ENCODE measurements at places on chromosomes 13 and 19.

DNA sequence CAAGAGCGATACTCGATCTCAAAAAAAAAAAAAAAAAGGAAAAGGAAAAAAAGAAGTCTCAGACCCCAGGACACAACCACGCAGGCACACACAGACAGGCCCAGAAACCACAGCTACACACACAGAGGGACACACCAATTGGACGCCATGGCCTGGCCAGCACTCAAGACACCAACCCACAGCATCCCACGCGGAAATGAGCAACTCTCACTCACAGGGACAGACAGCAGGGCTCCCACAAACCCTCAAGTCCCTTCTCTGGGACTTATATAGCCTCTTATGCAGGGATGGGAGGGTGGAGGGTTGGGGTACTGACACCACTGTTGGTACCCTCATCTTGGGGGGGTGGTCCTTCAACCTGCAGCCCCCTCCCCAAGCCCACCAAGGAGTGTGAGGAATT, 5.9 kb downstream of the NOTCH3 start:
- DNase-seq: no peak

GRCh38 chr13:34623331-34623730, 318.7 kb upstream of the NBEA start:
- no peak for DNase-seq

GRCh38 chr19:35669974-35670373, 3.7 kb downstream of the UPK1A start:
- DNase-seq: no peak

GRCh38 chr19:56097306-56097705, 23.8 kb downstream of the ZNF787 start:
- no peak for DNase-seq

DNA sequence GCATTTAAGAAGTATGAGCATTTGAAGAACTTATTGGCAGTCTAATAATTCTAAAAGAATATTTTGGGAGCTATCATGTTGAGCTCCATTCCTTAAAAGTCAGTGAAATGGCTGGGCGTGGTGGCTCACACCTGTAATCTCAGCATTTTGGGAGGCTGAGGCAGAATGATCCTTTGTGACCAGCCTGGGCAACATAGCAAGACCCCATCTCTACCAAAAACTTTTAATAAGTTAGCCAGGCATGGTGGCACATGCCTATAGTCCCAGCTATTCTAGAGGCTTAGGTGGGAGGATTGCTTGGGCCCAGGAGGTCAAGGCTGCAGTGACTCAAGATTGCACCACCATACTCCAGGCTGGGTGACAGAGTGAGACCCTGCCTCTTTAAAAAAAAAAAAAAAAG, 8.0 kb downstream of the COG6 start:
- DNase-seq: no peak

DNA sequence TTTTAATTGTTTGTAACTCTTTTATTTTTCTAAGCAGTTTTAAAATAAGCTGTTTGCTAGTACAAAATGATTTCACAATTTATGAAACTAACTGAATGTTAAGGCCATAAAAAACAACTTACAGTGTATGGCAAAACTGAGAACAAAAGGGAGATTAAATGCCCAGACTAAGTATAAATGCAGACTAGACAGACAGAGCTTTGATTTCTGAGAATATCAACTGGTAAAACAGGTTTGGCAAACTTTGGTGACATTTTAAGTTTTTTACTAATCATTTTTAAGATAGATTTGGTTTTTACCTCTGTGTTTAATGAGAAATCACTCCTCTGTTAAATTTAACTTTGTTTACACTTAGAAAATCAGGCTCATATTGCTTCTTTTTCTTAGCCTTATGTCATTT, 127.5 kb upstream of the KLF5 start:
- DNase-seq: no peak

DNA sequence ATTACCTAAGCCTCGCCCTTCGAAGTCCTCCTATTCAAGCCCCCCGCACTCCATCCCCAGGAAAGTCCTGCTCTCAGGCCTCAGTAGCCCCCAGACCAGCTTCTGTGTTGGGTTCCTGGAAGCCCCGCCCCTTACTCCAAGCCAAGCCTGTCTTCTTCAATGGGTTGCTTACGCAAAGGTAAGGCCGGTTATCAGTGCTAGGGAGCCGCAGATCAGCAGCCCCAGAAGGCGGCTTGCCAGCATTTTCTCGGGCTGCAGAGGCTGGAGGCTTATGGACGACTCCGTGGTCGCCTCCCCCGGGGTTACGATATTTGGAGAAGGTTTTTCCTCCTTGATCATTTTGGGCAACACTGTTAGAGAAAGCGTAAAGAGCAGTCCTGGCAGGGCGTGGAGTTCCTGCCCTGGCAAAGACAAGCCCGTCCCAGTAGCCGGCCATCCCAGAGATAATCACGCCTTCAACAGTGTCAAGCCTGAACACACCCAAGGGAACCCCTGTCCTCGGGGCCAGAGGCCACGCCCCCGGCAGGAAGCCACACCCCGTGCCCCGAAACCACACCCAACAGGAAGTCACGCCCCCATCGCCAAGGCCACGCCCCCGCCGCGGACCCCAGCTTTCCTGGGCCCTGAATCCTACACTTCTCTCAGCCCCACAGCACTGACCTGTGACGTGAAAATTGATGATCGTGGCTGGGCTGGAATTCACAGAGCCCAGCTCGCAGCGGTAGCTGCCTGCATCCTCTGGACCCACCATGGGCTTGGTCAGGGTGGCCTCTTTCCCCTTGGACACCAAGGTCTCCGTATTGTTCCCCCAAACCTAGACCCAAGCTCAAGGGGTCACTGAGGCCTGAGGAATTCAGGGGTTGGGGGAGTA, 954 bp upstream of the RASIP1 start:
- peak; percentile 58 for DNase-seq

DNA sequence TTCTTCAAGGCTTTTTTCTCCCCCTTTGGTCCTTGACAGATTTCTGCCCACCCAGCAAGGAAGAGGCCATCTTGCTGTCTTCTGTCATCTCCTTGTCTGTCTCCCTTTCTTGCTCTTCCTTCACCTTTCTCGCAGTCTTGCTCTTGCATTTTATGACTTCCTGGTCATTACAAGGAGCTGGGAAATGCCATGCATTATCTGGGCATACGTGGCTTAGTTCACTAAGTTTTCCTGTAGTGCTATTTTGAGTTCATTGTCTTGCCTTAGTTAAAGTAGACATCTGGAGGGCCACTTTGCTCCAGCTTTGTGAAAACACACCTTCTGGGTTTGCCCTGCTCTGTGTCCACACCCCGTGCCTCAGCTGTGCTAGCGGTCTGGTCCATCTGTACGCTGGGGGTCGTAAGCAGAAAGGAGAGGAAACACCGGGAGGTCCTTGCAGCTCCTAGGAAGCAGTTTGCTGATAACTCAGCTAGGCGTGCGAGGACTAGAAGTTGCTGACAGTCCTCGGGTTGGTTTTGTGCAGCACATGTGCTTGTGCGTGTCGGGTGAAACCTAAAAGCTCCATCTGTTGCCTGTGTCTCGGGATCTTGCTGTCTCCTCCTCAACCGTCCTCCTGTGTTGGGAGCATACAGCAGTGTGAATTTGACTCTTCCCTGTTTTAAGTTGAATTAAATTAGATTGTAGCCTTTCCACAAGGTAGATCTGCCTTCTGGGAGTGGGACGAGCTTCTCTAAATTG, 59.4 kb downstream of the ARHGEF7 start:
- DNase-seq: no peak

DNA sequence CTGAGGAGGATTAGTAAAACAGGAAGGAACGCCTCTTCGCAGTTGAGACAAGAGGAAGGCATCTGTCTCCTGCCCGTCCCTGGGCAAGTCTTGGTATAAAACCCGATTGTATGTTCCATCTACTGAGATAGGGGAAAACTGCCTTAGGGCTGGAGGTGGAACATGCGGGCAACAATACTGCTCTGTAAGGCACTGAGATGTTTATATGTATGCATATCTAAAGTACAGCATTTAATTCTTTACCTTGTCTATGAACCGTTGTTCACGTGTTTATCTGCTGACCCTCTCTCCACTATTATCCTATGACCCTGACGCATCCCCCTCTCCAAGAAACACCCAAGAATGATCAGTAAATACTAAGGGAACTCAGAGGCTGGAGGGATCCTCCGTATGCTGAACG, 722 bp upstream of the TIMM50 start:
- DNase-seq: no peak

DNA sequence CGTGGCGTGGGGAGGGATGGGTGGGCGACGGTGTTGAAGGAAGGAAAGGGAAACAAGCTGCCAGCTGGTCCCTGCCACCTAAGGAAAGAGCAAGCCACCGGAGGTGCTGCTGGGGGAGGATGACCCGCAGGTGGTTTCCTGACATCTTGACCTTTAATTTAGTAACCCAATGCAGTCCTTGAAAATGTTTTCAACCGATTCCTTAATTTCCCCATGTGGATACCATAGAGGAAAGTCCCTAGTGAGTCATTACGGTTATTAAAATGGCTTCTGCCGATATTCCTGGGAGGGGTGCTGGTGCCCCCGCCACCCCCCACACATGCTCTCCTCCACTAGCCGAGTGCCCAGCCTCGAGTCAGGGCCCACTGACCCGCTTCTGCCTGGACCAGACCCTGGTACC, 6.3 kb upstream of the ANKRD10 start:
- no peak for DNase-seq

GRCh38 chr19:51009061-51009891, 7.9 kb upstream of the KLK8 start:
- peak; percentile 16 for DNase-seq

- DNase-seq: no peak
Measured at GRCh38 chr13:73367886-73368285, 309.1 kb downstream of the KLF5 start.

GRCh38 chr19:35011091-35011689, 11.1 kb downstream of the GRAMD1A start:
- DNase-seq: no peak

DNA sequence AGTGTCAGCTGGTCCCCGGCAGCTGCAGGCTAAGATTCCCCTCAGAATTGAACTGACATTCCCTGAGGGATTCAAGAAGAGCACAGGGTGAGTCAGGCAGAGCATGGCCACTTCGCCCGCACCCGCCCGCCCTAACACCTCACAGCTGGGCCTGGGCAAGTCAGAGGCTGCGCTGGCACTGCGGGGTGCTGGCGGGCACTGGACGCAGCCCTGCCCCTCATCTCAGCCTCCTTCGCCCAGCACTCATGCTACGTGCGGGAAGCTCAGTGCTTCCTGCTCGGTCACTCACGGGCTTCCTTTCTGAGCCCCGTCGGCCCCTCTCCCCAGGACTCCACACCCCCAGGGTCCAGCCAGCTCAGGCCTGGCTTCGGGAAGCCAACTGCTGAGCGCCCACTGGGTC, 56.9 kb downstream of the MLLT1 start:
- DNase-seq: no peak

- DNase-seq: no peak
Measured at GRCh38 chr13:22499919-22500318, 680.9 kb upstream of the SGCG start.

DNA sequence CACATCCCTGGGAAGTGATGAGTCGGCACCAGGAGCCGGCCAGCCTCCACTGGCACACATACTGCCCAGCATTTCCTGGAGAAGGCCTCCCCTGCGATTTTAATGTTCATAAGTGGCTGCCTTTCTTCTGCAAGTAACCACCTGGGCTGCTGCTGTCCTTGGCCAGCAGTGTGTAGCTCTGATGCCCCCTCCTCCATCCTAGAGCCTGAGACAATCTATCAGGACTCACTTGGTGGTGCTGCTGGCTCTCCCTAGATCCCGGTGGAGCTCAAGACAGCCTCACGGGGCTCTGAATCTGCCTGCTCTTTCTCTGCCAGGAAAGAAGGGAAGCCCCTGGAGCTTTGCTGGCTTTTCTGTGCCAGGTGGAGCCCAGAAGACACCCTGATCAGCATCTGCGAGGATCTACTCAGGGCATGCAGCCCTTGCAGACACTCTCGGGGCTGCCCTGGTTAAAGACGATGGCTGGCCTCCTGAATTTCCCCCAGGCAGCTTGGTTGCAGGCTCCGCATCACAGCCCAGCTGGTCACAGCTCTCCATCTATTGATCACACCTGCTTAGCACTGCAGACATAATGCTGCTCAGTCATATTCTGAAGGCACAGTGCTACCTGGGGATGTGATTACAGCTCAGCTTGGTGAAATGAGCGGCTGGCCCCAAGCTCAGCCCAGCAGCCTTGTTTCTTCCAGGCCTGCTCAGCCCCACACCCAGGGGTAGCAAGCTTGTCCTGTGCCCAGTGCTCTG, 122.3 kb downstream of the ZDHHC20 start:
- DNase-seq: no peak

DNA sequence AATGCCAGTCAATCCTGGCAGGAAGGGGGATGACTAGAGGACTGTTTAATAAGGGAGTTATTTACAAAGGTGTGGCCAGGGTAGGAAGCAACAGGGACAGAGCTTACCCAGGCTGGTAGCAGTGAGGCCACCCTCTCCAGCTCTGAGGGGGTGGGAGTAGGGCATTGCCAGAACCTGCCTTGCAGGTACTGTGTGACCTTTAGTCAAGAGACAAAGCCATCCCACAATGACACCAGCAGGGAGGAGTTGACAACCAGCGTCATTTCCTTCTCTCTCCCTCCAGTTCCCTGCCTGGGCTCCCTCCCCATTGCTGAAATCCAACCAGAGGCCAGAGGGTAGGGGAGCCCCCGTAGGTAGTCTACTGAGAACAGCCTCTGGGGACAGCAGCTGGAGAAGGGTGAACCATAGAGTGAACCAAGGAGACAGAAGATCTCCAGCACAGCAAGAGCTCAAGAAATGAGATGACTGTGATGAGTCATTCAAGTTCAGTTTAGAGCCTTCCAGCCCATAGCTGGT, 33.3 kb upstream of the SPATA13 start:
- no peak for DNase-seq

GRCh38 chr13:93522501-93522900, 295.9 kb downstream of the GPC6 start:
- no peak for DNase-seq

- DNase-seq: no peak
Measured at GRCh38 chr13:46278474-46278873, 66.7 kb downstream of the LRRC63 start.

DNA sequence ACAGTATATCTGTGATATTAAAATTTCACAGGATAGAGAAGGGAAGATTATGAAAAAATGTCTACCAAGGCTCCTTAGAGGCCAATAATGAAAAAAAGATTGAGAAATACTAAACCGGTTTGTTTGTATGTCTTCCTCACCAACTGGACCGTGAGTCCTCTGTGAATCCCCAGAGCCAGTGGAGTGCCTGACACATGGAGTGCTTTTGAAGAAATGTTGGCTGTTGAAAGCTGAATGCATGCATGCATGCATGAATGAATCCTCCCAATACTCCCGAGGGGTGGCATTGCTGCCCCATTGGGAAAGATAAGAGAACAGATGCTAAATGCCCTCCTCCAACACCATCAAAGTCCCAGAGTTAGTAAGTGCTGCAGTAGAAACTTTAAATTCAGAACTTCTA, 152.7 kb upstream of the SERP2 start:
- no peak for DNase-seq

GRCh38 chr19:51771376-51772130, 10.6 kb downstream of the FPR2 start:
- DNase-seq: no peak

- no peak for DNase-seq
Measured at GRCh38 chr19:28301961-28302360, 911.0 kb downstream of the UQCRFS1 start.

- peak; percentile 46 for DNase-seq
Measured at GRCh38 chr19:41219924-41220567, 1.0 kb downstream of the AXL start.
